ENCODE measurements at places on chromosomes 5 and 9.
A peak's percentile ranks its signal among the peaks of the same experiment; 100 is the strongest.

GRCh38 chr5:105392710-105393149 is 1830.1 kb upstream of the NUDT12 start:
- DNase-seq, result no peak

DNA sequence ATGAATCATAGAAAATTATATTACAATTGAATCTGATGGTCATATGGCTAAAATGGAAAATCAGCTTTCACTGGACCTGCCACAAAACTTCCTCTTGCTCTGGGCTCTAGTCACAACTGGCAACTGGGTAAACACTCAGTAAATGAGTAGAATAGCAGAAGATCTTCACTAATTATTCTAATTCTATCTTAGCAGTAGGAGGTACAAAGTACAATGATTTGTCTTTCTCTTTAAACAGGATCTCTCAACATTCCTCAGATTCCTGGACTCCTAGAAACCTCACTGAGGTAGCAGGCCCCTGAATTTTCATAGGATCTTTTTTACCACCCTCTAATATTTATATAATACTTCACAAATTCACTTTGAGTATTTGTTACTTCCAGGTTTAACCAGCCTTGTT is 239.9 kb upstream of the SMARCA2 start:
- DNase-seq, result no peak

DNA sequence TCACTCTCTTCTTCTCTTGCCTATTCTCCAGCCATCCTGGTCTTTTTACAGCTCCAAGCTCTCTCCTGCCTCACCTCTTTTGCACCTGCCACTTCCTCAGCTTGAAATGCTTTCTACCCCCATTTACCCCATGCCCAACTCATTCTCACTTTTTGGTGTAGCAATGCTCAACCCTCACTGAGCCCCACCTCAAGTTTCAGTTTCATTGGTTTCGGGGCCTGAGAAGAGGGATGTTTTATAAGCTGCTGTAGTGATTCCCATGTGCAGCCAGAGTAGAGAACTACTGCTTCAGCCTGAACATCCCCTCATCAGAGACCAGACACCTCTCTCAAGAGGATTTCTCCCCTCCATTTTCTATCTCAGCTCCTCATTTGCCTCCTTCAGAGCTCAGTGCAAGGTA is 45.2 kb upstream of the FYB1 start:
- DNase-seq, result no peak

GRCh38 chr9:38172586-38172985 is 103.6 kb upstream of the SHB start:
- no peak for DNase-seq

- no peak for DNase-seq
These were observed at the start of gene AFAP1L1 for GRCh38 chr5:149271716-149272563. Gene AFAP1L1 (plus strand): TSS chr5:149271859. CDS start chr5:149271969, 110 bp downstream.

GRCh38 chr9:15136646-15137045 is 170.4 kb downstream of the TTC39B start:
- DNase-seq, result no peak

DNA sequence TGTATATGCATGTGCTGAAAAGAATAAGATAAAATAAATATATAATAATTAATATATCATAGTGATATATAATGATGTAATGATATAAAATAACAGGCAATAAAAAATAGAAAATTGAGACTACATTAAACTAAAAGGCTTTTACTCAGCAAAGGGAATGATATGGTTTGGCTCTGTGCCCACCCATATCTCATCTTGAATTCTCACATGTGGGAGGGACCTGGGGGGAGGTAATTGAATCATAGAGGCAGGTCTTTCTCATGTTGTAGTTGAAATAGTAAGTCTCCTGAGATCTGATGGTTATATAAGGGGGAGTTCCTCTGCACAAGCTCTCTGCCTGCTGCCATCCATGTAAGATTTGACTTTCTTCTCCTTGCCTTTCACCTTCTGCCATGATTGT is 1550.9 kb upstream of the CDH6 start:
- no peak for DNase-seq

- no peak for DNase-seq
These were observed 266.9 kb downstream of the ARHGAP26 start for GRCh38 chr5:143037071-143037470.

GRCh38 chr9:15299374-15299939 is 7.6 kb downstream of the TTC39B start:
- DNase-seq, result peak; percentile 42

DNA sequence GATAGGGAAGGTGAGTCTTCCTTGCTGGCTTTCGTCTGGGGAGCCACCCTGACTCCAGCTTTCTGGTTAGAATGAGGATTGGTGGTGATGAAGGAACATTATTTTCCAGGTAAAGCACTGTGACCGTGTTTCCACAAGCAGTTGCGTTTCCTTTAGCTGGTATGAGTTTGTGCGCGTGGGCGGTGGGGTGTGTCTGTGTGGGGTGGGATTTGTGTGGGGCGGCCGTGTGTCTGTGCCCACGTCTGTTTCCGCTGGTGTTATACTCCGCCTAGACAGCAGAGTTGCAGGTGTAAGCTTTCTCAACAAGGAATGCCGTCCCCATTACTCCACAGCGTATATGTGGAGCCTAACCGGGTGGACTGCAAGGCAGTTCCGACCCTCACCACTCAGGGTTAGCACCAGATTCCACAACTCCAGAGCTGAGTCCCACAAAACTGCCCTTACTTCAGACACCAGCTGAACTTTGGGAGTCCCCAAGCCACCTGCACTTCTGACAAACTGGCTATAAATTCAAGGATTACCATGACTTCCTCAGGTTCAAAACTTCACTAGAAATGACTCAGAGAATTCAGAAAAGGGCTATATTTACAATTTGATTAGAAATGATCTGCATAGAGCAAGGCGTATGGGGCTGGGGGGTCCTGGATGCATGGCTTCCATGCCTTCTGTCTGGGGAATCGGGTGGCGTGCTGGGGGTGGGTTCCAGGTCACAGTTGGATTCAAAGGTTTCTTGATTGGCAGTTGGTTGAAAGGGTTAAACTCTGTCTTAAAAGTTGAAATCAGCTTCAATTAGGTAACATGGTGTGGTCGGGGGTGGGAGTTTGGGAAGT is 29.8 kb downstream of the PROP1 start:
- no peak for DNase-seq

GRCh38 chr5:158756871-158757270 is 342.8 kb downstream of the EBF1 start:
- no peak for DNase-seq

DNA sequence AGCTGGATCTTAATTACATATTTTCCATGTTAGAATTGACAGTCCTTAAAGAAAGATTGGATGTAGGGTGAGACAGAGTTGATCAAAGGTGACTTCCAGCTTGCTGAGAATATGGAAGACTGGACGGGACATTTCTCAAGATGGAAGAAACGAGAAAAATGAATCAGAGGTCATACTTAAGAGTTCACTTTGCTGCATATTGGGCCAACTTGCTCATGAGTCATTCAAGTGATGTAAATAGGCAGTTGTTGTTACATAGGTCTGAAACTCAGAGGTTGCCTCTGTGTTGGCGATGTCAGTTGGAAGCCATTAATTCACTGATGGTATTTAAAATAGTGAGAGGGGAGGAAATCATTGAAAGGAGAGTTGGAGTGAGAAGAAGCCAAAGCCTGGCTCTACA is 132.8 kb downstream of the CD180 start:
- DNase-seq, result no peak

DNA sequence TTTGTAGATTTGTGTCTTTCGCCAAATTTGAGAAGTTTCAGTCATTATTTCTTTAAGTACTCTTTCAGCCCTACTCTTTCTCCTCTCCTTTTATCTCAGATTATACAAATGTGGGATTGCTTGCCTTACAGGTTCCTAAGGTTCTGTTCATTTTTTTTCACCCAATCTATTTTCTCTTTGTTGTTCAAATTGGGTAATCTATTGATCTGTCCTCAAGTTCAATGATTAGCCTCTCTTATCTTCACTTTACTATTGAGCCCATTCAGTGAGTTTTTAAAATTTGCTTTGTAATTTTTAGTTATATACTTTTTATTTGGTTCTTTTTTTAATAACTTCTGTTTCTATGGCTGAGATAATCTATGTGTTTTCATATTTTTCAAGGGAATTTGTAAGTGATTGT is 282.1 kb downstream of the FER start:
- DNase-seq, result no peak

- DNase-seq, result no peak
These were observed 117.2 kb downstream of the CAAP1 start for GRCh38 chr9:26775391-26775790.

DNA sequence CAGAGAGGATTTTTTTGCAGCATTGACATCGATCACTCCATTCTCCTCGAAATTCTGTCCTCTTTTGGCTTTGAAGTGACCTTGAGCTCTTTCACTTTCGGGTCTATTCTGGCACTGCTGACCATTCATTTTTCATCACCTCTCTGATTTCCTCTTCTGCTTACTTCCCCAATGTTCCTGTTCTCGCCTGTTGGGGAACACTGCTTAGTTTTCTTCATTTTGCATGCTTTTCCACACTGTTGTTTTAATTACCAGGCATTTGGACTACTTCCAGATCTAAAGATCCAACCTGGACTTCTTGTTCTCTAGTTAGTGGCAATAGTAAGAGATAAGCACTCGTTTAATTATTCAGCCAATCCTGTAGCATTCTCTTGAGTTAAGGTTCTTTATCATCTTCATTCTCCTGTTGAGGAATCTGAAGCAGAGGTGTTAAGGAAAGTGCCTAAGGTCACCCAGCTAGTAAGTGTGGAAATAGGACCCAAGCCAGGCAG is 53.4 kb downstream of the MAN2A1 start:
- no peak for DNase-seq

GRCh38 chr5:132420706-132421272 is 51.3 kb downstream of the SLC22A5 start:
- DNase-seq, result no peak

DNA sequence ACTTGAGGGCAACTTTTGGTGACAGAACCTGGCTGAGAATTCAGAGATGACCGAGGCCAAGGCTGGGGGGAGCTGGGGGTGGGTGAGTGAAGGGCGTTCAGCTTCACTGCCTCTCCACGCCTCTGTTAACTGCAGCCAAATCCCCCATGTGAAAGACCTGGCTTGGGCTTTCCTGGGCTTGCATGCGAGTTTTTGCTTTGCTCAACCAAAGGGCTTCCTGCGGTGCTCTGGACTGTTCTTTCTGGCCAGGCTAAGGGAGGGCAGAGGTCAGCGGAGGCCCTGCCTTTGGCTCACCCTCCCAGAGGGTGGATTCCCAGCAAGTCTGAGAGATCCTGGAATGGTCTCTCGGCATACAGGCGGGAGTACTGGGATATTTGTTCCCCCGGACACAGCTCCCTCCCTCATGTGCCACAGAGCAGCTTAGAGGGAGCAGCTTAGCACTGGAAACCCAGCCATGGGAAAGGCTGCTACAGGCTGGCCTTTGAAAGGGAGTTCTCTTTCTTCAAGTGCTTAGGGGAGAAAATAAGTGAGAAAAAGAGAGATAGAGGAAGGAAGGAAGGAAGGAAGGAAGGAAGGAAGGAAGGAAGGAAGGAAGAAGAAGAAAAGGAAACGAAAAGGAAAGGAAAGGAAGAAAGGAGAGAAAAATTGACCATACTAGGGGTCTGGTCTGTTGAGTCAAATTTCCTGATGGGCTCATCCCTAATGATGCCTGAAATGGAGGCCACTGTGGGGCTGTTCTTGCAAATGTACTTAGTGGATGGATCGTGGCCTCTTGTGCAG is 158.8 kb downstream of the FGF18 start:
- DNase-seq, result no peak

DNA sequence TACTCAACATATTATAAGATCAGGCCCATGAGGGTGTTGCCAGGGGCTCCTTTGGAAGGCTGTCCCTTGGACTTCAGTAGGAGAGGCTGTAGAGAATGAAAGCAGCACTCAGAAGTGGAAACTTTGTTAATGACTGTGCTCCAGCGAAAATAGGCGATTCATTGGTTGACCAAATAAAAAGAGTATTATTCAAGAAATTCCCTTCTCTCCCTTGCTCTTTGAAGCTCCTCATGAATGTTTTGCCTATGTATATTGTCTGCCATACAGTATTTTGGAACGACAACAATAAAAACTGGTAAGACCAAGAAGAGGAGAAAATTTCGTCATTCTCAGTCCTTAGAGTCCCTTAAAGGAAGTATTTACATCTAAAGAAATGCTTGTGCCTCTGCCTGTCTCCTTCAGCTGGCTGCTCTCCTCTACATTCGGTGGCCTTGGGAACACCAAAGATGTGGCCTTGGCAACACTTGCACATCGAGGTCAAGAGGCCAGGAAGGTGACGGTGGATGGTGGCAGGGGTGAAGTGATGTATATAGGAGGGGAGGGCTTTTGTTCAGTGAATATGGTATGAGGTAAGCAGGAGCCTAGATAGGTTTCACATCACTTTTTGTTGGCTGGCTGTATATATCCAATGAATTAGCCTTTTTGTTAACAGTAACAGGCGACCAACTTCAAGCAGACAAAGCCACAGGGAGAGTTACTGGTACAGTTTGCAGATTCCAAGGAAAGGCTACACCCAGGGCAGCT is 95.0 kb upstream of the ACTBL2 start:
- DNase-seq, result no peak

DNA sequence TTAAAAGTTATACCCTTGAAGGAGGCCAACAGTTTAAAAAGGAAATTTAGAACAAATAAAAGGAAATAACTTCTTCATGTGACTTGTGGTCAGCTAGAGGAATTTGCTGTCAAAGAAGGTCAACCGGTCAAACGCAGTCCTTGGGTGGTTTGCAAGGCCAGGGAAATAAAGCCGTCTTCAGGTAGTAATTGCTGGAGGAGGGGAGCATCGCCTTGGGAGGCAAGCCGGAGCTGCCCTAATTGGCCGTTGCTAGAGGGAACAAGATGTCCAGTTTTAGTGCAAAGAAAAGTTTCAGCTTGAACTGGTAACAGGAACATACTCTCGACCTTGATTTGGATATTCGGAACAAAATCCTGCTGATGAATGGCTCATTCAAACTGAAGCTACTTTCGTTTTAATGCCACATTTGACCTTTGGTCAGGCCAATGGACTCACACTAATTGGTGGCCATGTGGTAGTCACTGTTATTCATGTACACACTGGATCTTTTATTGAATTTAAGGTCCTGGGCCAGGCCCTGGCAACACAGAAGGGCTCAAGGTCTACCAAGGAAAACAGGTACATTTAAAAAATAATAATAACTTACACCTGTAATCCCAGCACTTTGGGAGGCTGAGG is 47.0 kb upstream of the MYO10 start:
- no peak for DNase-seq

DNA sequence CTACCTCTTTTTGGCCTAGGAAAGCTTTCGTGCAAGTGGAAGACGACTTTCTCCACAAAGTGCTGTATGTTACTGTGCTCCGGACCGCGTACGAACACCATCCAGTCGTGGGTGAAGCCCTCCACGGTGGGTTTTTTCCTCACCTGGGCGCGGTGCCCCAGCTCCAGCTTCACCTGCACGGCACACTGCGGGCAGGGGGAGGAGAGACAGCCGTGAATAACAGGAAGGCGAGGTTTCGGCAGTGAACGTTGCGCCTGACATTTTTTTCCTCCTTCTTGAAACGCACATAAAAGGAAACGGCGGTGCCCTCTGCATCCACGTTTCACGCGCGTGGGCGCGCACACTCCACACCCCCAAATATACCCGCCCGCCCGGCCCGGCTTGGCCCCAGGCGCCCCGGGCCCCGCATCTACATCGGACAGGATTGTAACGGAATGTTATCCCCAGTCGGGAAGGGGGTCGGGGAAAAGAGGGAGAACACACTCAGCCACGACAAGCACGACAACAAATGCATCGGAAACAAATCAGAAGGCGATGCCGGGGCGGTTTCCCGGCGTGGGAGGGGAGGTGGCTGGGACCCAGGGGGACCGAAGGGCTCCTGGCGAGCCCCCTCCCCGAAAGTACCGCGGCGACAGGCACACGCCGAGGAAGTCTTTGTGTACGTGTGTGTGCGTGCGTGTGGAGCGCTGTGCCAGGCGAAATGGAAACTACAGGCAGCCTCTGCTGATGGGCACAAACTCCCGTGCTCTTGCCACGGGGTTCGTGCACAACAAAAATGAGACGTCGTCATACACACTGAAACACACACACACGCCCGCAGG is 1.4 kb downstream of the MLLT3 start:
- DNase-seq, result peak; percentile 41

Measured in T-helper 22 cell (primary cell).